T1000 (cell line): ENCODE measurements at places on chromosomes 16 and 17.

DNA sequence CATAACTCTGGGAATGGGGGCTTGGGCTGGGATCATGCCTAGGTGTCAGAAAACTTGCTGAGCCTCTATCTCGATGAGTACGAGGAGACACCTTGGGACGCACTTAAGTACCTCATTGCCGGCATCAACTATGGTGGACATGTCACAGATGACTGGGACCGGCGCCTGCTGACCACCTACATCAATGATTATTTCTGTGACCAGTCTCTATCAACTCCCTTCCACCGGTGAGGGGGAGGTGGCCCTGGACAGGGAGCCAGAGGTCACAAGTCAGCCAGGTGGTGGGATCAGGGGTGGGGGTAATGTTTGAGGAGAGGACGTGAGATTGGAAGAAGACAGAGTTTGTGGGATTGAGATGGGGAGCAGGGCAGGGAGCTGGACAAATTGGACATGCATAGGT, 3.4 kb upstream of the KDM6B start:
- DNase-seq = no peak

- no peak for DNase-seq
These were observed 499.4 kb upstream of the HSBP1 start for GRCh38 chr16:83308414-83308813.

DNA sequence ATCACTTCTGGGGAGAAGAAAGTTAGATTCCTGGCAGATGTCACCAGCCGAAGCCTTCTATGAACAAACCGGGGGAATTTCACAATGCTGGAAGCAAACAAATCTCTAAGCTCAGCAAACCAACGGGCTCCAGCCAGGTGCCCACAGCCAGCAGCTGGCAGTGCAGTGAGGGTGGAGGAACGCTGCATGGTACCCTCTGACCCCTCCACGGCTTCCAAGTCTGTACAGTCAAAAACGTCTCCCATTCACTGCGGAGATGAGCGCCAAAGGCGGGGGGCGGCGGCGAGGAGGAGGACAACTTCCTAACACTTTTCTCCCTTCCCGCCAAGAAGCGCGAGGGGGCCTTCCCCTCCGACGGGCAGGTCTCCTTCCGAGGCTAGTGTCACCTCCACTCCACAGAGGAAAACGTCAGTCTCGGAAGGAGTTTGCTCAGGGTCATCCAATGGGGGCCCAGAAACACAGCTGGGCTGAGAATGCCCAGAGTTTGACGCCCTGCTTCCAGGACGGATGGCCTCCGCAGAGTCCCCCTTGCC, 924 bp downstream of the ZNF598 start:
- no peak for DNase-seq

DNA sequence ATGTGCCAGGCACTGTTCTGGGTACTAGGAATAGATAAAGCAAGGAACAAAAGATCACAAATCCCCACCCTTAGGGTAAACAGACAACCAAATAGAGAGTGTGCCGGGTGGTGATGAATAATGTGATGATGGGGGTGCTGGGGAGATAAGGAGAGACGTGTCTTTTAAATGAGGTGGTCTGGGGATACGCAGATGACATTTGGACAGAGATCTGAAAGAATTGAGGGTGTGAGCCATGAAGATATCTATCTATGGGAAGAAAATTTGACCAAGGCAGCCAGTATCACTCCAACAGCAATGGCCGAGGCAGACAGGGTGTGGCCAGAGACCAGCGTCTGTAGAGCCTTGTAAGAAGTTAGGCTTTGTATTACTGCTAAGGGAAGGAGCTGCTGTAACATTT, 165.3 kb downstream of the MRTFB start:
- no peak for DNase-seq
